Right ventricle myocardium superior (tissue), 1 donor: ENCODE measurements at places on chromosomes 1 and 21. TPM values are rescaled to one million over a fixed set of nuclear protein-coding genes. Genes with fewer than 3 reads are reported as not detected.

Gene PLA2G5
- total RNA-seq = 56.7 TPM

Gene IER5
- 15.1 TPM for total RNA-seq

Gene PRELP
- 22.9 TPM for total RNA-seq

Gene DYRK3
- total RNA-seq = 23.6 TPM

Gene KLHDC9
- 4.7 TPM for total RNA-seq

Gene PLA2G2D
- not detected for total RNA-seq

Gene FCER1A
- total RNA-seq = 0.94 TPM

Gene PDZK1
- not detected for total RNA-seq

Gene FCRL6
- 0.32 TPM for total RNA-seq

Gene TLCD4
- total RNA-seq = 47.7 TPM

Gene RGS13
- 0.30 TPM for total RNA-seq

Gene OR2G6
- total RNA-seq = not detected

Gene ZMYND12
- total RNA-seq = 0.78 TPM

Gene AMY1C
- total RNA-seq = not detected

Gene RGS8
- total RNA-seq = not detected

Gene LRIG2
- 6.7 TPM for total RNA-seq

Gene NCAM2
- 4.3 TPM for total RNA-seq

Gene ANKRD45
- total RNA-seq = 0.24 TPM

Gene GNG12
- total RNA-seq = 31.9 TPM

Gene CHRM3
- 0.38 TPM for total RNA-seq

Gene SPRR2D
- total RNA-seq = not detected

Gene CNKSR1
- 1.4 TPM for total RNA-seq
